ENCODE measurements at places on chromosomes 1 and 21.

- no peak for DNase-seq
Measured at GRCh38 chr1:192080684-192081083, 77.6 kb upstream of the RGS18 start.

- no peak for DNase-seq
Measured at GRCh38 chr21:42847051-42847707, 32.2 kb downstream of the WDR4 start.

GRCh38 chr21:42336054-42336453, 14.7 kb downstream of the TFF2 start:
- no peak for DNase-seq

- DNase-seq = no peak
Measured at GRCh38 chr1:230629511-230629910, 12.8 kb upstream of the COG2 start.
